Common myeloid progenitor, CD34-positive (primary cell): ENCODE measurements at places on chromosomes 4 and X.
A peak's percentile ranks its signal among the peaks of the same experiment; 100 is the strongest.

DNA sequence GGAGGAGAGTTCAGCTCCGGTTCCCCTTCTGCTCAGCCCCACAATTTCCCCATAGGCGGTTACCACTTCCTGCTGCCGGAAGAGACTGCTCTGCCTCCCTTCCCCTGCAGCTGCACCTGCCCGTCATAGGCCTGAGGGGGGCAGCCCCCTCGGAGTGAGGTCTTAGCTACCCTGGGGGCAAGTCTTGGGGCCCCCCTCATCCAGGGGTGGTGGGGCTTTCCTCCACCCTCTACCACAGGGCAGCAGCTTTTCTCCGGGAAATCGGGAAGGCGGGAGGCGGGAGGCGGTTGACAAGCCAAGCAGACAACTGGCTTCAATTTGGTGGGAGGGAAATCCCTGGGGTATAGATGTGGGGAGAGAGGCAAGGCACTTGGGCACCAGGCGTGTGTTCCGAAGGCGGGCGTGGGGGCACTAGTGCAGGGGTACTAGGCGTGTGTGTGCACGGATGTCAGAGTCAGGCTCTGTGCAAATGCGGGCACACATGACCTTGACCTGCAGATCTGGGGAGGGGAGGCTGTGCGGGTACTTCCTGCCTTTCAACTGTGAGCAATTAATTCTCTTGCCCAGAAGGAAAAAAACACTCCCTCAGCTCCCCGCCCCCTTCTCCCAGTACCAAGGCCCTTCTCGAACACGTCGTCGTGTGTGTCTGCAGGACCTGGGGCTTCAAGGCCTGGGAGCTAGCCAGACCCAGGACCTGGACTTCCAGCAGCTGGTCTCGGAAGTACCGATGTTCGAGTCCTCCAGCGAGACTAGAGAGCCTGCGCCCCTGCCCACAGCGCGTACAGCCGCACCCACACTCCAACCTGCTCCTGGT, 1.0 kb upstream of the ARHGAP4 start:
- DNase-seq, result peak; percentile 90

GRCh38 chrX:12138361-12139313, at the start of gene FRMPD4:
Gene FRMPD4, plus strand, starts transcription at chrX:12138473. Its CDS starts 499 bp downstream, at chrX:12138972.
- DNase-seq, result no peak

GRCh38 chr4:138310991-138311390, 68.8 kb upstream of the SLC7A11 start:
- no peak for DNase-seq

GRCh38 chr4:179563741-179564140, 2121.5 kb upstream of the AGA start:
- no peak for DNase-seq

DNA sequence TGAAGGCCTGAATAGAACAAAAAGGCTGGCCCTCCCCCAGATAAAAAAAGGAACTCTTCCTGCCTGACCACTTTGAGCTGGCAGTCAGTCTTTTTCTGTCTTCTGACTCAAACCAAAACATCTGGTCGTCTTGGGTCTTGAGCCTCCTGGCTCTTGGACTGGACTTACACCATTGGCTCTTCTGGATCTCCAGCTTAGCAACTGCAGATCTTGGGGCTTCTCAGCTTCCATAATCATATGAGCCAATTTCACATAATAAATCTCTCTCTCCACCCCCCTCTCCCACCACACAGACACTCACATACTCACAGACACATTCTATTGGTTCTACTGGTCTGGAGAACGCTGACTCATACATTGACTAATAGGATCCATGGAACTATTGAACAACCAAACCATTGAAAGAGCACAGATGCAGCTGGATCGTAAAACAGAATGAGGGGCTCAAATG, 15.6 kb upstream of the CWH43 start:
- no peak for DNase-seq

DNA sequence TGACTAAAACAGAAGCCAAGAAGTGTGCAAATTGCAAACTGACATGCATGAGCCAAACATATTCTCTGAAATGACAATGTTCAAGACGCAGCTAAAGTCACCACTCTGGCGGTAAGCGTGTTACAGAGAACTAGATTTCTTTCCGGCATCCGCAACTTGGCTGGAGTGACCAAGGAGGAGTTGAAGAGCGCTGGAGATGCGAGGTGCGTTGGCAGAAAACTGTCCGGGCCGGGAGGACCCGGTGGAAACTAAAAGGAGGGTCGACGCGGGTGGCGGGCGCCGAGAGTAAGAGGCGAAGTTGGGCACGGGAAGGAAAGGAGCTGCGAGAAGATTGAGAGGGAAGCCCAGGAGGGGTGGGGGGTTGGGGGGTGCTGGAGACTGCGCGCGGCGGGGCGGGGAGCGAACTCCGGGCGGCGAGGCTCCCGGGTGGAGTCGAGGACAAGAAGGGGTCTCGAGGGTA, 807 bp downstream of the SEL1L3 start:
- peak; percentile 57 for DNase-seq

GRCh38 chr4:89739311-89739988, 97.5 kb downstream of the SNCA start:
- no peak for DNase-seq

- DNase-seq, result no peak
Measured at GRCh38 chr4:75009138-75009537, 76.2 kb downstream of the PARM1 start.

DNA sequence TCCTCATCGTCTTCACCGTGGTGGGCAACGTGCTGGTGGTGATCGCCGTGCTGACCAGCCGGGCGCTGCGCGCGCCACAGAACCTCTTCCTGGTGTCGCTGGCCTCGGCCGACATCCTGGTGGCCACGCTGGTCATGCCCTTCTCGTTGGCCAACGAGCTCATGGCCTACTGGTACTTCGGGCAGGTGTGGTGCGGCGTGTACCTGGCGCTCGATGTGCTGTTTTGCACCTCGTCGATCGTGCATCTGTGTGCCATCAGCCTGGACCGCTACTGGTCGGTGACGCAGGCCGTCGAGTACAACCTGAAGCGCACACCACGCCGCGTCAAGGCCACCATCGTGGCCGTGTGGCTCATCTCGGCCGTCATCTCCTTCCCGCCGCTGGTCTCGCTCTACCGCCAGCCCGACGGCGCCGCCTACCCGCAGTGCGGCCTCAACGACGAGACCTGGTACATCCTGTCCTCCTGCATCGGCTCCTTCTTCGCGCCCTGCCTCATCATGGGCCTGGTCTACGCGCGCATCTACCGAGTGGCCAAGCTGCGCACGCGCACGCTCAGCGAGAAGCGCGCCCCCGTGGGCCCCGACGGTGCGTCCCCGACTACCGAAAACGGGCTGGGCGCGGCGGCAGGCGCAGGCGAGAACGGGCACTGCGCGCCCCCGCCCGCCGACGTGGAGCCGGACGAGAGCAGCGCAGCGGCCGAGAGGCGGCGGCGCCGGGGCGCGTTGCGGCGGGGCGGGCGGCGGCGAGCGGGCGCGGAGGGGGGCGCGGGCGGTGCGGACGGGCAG, 792 bp downstream of the ADRA2C start:
- peak; percentile 24 for DNase-seq

DNA sequence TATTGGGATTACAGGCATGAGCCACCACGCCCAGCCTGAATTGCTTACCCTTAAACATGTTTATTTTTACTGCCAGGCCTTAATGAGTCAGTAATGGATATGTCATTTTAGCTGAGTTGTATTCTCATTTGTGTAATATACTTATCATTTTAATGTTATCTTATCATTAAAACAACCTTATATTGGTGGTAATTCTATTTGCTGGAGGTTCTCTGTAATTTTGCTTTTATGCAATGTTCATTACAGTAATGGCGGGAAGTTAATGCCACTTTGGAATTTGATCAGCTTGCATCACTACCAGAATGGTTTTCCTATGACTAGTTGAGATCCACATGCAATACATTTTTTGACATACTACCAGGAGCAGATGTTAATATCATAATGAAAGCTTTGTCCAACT, 6.3 kb upstream of the PGAM4 start:
- DNase-seq, result no peak

- no peak for DNase-seq
Measured at GRCh38 chrX:154084449-154085300, 12.8 kb downstream of the MECP2 start.

- no peak for DNase-seq
Measured at GRCh38 chrX:12463873-12464272, 325.6 kb downstream of the FRMPD4 start.

DNA sequence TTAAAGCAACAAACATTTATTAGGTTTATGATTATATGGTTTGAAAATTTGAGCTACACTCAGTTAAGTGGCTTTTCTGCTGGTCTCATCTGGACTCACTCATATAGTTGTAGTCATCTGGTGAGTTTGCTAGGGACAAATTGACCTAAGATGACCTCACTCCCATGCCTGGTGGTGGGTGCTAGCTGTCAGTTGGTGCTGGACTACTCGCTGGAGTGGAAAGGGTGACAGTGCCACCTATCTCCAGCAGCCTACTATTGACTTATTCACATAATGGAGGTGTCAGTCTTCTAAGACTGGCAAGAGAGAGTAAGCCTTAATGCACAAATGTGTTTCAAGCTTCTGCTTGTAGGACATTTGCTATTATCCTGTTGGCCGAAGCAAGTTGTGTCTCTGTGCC, 88.2 kb downstream of the TASL start:
- no peak for DNase-seq
